ENCODE measurements at places on chromosomes 4 and X. TPM values are rescaled to one million over a fixed set of nuclear protein-coding genes. Genes with fewer than 3 reads are reported as not detected.

Gene FAM53A
- 1.6 TPM for total RNA-seq

Gene LRP2BP
- 0.95 TPM for total RNA-seq

Gene ZNF711
- total RNA-seq = 2.6 TPM

DNA sequence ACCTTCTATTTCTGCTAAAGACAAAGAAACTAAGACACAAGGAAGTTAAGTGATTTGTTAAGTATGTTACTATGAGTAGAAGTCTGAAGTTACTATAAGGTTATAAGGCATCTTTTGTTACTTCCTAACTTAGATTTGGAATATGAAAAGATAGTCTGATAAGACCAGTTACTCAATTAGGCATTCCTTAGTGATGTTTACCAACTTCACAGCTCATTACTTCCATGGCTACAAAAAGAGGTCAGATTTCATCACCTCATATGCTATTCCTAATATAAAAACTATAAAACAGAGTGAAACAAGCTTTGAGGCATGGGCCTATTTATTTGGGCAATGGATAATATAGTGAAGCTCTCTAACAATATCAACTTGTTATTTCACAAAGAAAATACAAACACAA is 143.1 kb downstream of the TBCK start:
- no peak for DNase-seq

DNA sequence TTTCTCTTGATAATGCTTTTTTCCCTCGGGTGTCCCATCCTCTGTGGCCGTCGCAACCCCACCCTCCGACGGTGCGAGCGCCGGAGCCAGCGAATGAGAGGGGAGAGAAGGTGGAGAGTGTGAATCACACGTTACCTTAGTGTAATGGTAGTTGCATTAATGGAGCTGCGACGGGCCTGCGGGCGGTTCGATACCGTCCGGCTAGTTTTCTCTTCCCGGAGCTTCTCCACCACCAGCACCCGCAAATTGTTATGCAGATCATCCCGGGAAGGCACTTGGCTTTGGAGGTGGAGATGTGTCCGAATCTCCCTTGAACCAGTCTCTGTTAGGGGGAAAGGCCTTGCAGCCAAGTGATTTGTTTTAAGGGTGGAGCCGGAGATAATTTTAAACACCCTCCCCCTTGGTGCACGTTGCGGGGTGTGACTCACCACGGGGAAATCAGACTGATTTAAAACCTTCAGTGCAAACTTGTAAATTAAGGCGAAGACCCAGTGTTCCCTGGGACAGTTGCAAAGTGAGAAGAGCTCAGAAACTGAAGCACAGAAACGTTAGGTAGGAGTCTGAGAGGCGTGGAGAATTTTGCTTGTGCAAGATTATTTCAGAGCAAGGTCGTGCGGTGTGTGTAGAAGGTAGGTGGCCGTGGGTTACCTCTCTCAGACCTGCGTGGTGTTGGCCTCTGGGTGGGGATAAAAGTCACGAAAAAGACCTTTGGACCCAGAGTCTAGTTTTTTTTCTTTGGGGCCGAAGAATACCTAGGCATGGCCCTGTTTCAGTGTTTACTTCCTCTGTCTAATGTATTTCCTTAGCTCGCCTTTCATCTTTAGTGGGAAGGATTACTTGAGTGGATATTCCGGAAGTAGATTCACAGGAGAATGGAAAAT is 1.3 kb downstream of the AFF1 start:
- DNase-seq = peak; percentile 68

- DNase-seq = no peak
Observed at GRCh38 chr4:71524756-71525155, 185.9 kb downstream of the SLC4A4 start.

- DNase-seq = no peak
Observed at GRCh38 chr4:180153587-180153986, 2089.6 kb upstream of the TENM3 start.

- DNase-seq = no peak
Observed at GRCh38 chr4:62439051-62439450, 1238.9 kb downstream of the ADGRL3 start.

- DNase-seq = no peak
Observed at GRCh38 chr4:159069922-159070321, 33.0 kb upstream of the RAPGEF2 start.

DNA sequence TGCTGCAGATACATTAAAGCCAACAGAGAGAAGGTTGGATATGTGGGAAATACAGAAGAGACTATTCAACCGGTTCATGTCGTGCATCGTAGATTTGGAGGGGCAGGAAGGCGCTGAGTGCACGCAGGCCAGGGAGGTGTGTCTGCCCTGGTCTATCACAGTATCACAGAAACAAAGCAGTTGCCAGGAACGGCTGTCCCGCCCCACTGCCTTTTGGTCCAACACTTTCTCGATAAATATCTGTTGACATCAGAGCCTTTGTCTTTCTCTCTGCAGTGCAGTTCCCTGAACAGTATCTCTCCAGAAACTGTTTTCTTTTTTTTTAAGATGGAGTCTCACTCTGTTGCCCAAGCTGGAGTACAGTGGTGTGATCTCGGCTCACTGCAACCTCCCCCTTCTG is 151.1 kb upstream of the BCOR start:
- no peak for DNase-seq

- no peak for DNase-seq
Observed at GRCh38 chrX:139077281-139078250, 366.0 kb upstream of the FGF13 start.

All from mucosa of gallbladder (tissue), 1 donor.